ENCODE measurements at places on chromosomes 16 and 17.

- DNase-seq: no peak
Observed at GRCh38 chr17:57388131-57388725, 131.9 kb downstream of the MSI2 start.

- no peak for DNase-seq
Observed at GRCh38 chr17:46768540-46768870, 50.0 kb downstream of the WNT3 start.

GRCh38 chr16:88454523-88454947 is 1.5 kb downstream of the ZFPM1 start:
- peak; percentile 43 for DNase-seq

DNA sequence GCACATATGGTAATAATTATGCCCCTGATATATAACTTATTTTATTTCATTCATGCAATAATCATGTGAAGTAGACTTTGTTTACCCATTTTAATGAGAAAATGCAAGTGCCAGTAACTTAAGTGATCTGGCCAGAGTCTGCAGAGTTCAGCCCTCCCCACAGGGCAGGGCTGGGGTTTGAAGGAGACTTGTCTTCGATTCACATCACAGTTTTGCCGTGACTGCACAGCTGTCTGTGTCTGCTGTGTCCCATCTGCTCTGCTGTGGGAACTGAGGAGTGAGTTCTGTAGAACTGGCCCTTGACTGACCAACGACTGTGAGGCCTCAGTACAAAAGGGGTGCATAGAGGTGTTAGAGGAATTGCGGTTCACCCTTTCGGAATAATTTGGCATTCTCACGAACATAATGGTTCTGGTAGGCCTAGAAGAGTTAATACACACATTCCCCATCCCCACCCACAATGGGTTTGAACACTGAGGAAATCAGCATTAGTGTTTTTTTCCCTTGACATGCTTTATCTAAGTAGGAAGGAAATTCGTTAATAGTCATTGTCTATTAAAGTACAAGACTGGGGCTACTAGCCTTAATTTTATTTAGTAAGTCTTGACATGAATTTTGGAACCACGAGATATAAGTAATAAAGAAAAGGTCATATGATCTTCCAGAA is 113.6 kb upstream of the MON1B start:
- DNase-seq: no peak

- DNase-seq: no peak
Observed at GRCh38 chr17:77144227-77144626, 3.5 kb downstream of the SEC14L1 start.

DNA sequence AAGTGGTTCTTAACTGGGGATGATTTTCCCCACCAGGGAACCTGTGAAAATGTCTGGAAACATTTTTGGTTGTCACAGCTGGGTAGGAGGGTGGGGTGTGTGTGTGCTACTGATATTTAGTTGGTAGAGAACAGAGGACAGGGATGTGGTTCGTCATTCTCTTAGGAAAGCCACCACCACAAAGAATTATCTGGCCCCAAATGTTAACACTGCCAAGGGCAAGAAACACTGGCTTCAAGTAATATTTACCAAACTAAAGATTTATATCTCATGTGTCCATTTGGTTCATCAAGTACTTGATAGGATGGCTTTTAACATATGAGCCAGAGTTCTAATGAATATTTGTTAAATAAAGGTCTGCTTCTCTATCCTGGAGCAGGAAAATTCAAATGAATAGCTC is 19.5 kb downstream of the MPHOSPH6 start:
- DNase-seq: no peak

DNA sequence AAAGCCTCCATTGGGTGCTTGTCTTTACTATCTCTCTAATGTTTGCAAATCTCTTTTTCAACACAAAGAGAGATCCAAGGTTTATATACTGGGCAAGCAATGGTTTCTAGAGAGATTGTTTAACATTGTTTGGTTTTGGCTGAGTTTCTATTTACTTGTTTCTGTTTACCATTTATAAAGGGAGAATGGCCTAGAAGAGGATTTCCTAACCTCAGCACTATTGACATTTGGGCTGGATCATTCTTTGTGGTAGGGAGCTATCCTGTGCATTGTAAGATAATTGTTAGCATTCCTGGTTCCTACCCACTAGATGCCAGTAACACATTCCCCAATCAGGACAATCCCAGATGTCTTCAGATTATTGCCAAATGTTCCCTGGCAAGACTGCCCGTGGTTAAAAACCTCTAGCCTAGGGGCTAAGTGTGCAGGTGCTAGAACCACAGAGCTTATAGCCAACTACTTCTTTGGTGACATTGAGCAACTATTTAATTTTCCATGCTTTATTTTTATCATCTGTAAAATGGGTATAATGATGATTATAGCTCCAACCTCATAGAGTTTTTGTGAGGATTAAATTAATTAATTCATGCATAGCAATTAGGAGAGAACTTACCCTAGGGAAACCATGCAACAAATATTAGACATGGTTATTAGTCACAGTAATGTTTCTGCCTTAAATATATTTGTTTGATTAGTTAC is 413.9 kb upstream of the MAF start:
- DNase-seq: no peak

- DNase-seq: no peak
Observed at GRCh38 chr16:72894293-72895151, 153.4 kb downstream of the ZFHX3 start.

- no peak for DNase-seq
Observed at GRCh38 chr16:27361987-27362386, 40.0 kb upstream of the IL21R start.

DNA sequence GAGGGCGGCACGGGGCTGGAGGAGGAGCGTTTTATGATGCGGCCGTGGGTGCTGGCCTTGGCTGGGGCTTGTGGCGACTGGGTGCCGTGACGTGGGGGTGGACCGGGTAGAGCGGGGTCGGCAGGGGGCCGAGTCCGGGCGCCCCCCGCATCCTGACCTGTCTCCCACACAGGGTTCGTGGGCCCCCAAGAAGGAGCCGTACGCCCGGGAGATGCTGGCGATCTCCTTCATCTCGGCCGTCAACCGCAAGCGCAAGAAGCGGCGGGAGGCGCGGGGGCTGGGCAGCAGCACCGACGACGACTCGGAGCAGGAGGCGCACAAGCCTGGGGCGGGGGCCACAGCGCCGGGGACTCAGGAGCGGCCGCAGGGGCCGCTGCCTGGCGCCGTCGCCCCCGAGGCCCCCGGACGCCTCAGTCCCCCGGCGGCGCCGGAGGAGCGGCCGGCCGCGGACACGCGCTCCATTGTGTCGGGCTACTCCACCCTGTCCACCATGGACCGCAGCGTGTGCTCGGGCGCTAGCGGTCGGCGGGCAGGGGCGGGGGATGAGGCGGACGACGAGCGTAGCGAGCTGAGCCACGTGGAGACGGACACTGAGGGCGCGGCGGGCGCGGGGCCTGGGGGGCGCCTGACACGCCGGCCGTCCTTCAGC is 81.6 kb downstream of the ARHGAP23 start:
- no peak for DNase-seq

- no peak for DNase-seq
Observed at GRCh38 chr17:78977997-78978973, 1.4 kb downstream of the LGALS3BP start.

DNA sequence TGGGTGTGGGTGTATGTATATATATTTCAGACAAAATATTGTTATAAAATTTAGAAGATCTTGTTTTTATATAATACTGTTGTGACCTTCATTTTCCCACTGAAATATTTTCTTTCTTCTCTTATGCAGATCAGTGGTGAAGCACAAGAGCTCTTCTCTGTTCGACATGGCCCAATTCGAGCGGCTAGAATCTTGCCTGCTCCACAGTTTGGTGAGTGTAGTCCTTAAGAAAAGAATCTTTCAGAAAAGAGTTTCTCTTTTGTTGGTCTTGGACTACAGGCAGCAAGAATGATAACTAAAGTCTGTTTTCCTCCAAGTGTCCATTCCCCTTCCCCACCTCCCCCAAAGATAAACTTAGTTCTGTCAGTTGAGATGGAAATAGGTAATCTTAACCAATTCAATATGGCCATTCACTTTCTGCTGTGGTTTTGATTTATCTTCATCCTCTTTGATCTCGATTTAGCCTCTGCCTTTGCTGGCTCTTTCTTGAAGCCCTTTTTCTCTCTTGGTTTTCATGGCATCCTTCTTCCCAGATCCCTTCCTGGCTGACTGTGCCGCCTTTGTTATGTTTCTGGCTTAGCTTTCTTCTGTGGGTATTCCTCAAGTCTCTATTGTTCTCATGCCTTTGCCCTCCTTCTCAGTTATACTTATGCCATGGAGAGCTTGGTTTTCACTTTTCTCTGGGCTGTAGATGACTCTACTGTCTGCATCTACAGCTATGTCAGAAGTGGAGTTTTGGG is 69.6 kb downstream of the BCAS3 start:
- no peak for DNase-seq

- no peak for DNase-seq
Observed at GRCh38 chr16:29983420-29984136, 9.9 kb downstream of the TAOK2 start.

- DNase-seq: no peak
Observed at GRCh38 chr17:1495265-1495989, 2.9 kb upstream of the MYO1C start.

GRCh38 chr17:31508288-31509094 is 117.0 kb downstream of the RAB11FIP4 start:
- DNase-seq: peak; percentile 82

DNA sequence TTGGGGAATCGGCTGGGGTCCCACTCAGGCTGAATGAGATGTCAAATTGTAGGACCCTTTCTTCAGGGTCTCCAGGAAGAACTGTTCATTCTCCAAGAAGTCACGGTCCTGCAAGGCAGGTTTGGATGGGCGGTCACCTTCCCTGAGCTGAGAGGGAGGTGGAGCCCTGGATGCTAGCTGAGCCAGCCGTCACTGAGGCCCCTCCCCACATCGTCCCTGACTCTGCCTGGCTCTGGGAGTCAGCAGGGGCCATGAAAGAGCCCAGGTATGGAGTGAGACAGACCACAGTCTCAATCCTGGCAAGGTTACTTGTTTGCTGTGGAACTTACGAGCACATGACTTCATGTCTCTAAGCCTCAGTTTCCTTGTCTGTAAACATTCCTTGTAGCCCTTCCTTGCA is 6.0 kb upstream of the MRPL38 start:
- no peak for DNase-seq

DNA sequence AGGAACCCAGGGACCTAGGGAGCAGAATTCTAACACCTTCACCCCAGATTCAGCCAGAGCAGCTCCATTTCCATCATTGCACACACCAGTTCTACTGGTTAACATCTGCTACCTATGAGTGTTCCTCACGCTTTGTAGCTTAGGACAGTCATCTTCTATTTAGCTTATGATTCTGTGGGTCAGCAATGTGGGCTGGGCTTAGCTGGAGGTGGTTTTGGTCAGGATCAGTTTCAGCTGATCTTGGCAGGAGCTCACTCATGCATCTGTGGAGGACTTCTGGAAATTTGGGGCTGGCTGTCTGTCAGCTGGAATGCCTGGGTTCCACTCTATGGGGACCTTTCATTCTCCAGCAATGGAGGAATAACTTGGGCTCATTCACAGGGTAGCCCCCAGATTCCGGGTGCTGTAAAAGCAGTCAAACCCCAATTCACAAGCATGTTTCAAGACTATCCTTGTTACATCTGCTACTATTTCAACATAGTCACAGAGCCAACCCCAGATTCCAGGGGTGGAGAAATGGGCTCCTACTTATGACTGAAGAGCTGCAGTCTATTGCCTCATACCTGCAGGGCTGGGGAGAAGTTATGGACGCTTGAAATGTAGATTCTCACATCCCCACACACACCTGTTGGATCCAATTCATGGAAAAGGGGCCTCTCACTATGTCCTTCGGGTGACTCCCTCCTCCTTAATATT is 3.4 kb upstream of the HP start:
- no peak for DNase-seq

DNA sequence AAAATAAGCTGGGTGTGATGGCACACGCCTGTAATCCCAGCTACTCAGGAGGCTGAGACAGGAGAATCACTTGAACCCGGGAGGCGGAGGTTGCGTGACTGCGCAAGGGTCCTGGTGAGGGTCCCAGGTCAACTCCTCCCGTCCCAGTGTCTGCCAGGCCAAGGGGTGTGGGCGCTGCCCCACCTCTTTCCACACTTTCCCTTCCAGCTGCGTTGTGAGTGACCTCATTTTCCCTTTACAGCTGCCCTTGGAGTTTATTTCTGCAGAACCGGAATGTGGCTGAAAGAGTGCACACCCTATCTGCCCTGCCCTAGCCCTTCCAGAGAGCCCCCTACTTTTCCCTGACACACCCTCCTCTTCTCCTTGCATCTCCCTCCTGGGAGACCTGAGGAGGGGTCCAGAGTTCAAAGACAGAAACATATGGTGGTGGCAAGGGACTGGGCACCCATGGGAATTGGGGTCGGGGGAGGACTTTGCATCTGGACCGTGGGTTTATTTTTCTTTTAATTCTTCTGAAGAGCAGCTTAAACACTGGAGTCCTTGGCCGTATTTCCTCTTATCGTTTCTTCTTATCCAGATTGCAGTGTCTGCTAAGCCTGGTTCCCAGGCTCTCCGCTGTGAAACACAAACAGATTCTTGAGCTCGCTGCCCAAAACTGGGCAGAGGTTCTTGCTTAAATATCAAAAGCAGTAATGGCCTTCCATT is 20.9 kb downstream of the MRC2 start:
- DNase-seq: no peak

- DNase-seq: no peak
Observed at GRCh38 chr16:72085002-72085401, 8.4 kb downstream of the TXNL4B start.

Data from CD4-positive, alpha-beta T cell treated with Interleukin-4 for 1 hour (primary cell).